ENCODE measurements at places on chromosomes 16 and 17.

- DNase-seq, result no peak
These were observed at the start of gene PYY for GRCh38 chr17:43953746-43954145. Gene PYY, minus strand, starts transcription at chr17:43953940. Its CDS starts 457 bp downstream, at chr17:43953483.

DNA sequence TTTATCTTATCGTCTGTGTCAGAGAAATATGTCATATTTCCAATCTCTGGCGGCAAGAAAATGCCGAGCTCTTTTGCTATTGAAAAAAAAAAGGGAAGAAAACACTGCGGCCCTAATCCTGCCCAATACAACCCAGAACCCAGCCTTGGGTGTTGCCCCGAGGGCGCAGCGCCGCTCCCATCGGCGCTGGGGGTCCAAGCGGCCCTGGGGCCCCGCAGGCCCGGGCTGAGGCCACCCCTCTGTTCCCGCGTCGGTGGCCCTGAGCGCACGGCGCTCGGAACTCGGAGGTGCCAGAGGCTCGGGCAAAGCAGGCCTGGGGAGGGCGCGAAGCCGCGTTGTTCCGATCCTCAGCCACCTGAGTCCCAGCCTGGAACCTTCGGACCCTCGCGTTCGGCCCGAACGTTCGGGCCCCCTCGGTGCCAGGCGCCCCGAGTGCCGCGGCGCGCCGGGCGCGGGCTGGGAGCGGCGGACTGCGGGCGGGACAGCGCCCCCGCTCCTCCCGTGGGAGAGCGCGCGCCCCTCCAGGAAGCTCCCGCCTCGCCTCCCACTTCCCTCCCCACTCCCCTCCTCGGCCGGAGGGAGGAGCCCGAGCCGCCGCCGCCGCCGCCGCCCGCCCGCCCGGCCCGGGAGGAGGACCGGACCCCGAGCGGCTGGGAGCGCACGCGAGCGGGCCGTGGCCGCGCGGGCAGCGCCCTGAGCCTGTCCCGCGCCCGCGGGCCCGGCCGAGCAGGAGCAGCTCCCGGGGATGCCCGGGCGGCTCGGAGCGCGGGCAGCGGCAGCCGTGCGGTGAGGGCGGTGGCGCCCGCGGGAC, at the start of gene CPNE2:
Gene CPNE2, plus strand, starts transcription at position 609 of the 811 bp plus-strand sequence. CDS start 18,160 bp downstream, outside the sequence.
- DNase-seq, result peak; percentile 32

DNA sequence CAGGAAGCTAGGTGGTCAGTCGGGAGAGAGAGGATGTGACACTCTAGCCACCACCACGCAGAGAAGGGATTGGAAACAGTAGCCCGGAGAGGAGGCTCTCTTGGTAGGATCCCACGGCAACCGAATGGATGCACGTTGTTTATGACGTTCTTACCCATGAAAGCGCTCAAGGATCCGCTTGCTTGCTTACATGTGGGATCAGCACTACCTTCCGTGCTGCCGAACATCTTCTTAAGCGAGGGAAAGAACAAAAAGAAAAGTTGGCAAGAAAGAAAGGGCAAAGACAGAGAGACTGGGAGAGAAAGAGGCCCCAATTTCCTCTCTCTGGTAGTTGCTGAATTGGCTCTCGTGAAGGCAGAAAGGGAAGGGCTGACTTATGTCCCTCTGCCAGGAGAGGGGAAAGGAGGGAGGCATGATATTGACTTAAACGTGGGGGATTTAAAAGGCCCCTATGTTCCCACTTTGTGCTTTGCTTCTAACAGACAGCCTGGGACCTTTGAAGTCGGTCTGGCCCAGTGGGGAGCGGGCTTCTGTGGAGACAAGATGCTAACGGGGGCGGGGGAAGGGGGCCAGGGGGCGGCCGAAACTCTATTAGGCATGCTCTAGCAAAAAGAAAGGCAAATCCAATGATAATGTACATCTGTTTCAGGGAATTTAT, 35.4 kb downstream of the SNX20 start:
- no peak for DNase-seq

GRCh38 chr17:4476017-4476416, 22.7 kb upstream of the SPNS2 start:
- DNase-seq, result no peak

GRCh38 chr17:1286379-1287106, 7.1 kb downstream of the TRARG1 start:
- no peak for DNase-seq

- DNase-seq, result peak; percentile 41
These were observed 112.8 kb downstream of the ZNF778 start for GRCh38 chr16:89330177-89330856.

GRCh38 chr16:25097276-25097975, 14.1 kb upstream of the LCMT1 start:
- no peak for DNase-seq

DNA sequence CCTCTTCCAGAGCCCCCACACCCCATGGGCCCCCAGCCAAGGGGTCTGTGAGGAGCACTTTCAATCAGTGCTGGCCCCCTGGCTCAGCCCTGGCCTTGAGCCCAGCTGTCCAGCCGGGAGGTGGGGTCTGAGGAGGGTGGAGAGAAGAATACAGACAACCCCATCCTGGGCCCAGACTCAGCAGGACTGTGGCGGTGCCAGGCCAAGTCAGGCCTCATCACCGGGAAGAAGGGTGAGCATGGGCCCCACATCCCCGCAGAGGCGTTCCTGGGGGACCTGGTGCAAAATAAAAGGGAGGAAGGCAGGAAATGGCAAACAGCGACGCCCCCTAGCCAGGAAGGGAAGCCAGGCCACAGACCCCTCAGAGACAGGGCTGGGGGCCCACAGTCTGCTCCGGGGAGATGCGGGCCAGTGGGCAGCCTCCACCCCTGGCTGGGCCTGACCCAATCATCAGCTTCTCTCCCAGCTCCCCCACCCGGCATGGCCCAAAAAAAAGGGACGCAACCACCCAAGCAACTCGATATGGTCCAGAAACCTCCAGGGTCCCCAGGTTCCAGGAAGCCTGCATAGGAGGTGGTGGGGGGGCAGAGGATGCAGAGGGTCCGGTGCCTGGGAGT, 20.6 kb downstream of the ZNF423 start:
- no peak for DNase-seq

DNA sequence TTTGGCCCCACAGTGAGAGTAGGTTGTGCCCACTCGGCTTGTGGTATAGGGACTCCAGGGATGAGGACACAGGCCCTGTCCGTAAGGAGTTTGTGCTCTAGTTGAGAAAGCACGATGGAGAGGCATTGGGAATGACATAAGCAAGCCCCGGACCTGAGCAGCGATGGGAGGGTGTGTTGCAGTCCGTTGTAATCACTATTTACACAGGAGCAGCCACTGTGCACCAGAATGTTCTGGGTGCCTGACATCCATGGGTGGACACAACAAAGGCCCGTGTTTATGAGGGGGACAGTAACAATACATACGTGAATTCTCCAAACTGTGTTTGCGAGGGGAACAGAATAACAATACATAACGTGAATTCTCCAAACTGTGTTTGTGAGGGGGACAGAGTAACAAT, 86.8 kb downstream of the NPIPB11 start:
- DNase-seq, result no peak

- no peak for DNase-seq
These were observed 2.2 kb downstream of the MIEF2 start for GRCh38 chr17:18262641-18263040.

GRCh38 chr17:52064791-52065211, 93.7 kb downstream of the CA10 start:
- DNase-seq, result no peak

DNA sequence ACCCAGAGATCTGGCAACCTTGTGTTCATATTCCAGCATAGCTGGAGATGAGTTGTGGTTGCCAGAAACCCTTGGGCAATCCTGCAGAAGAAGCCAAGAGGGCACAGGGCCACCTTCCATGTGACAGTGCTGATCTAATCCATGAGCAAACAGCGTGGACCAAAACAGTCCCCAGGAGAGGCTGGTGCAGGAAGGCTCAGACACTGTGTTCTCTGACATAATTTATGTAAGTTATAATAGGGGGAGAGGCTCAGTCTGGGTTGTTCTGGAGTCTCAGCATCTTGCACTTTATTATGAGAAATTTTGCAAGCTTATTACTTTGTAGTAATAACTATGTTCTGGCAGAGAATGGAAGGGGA, 273.9 kb downstream of the HAPSTR1 start:
- DNase-seq, result no peak

GRCh38 chr17:5769593-5770354, 185.5 kb upstream of the NLRP1 start:
- no peak for DNase-seq

DNA sequence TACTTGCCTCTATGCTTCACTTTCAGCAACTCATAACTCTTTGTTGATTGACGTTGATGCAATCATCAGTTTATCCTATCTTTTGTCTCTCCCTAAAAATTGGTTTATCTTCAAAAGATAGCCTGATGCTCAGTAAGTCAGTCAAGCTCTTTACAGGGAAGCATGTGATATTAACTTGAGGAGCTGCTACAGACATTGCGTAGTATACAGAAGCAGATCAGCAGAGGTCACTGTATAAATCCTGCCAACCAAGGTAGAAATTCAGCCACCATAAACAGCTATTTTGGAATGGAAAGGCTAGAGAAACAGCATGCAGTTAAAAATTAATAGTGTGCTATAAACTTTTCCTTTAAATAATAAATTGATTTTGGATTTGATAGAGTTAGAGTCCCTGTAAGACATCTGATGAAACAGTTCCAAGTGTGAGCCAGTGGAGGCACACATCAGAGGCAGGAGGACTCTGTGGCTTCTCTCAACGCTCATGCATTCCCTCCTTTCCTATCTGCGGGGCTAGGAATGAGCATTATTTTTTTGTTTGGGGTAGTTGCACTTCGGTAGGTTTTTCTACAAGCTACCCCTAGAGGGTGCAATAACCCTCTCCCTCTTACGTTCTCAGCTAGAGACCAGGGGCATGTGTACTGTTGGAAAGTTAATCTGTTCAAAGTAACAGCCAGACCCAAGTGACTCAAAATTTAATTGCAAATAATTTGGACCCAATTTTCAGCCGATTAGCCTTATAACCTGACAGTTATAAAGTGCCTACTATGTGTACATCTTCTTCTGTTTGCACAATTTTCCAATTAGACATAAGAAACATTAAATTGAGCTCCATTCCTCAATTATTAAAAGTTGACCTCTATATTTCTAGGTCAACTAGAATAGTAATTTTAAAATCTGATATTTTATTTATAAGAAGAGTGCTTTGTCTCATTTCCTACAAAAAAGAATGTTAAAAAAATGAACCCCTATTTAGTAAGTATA, 647.7 kb upstream of the SOX9 start:
- DNase-seq, result no peak

DNA sequence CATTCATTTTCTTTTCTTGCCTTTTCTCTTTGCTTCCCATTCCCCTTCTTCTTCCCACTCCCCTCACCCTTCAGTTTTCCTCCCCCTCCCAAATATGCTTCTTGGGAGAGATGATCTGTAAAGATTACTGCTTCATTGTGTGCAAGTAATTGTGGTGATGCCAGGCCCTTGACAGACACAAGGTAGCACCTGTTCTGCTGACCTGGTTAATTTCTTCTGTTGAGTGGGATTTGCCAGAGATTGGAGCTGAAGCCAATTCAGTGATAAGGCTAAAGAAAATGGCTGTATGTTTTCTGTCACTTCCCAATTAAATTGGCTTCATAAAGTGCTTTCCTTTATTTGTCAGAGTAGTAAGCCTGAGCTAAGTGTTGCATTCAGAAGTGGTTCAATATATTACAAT, 44.5 kb downstream of the AATF start:
- DNase-seq, result no peak

DNA sequence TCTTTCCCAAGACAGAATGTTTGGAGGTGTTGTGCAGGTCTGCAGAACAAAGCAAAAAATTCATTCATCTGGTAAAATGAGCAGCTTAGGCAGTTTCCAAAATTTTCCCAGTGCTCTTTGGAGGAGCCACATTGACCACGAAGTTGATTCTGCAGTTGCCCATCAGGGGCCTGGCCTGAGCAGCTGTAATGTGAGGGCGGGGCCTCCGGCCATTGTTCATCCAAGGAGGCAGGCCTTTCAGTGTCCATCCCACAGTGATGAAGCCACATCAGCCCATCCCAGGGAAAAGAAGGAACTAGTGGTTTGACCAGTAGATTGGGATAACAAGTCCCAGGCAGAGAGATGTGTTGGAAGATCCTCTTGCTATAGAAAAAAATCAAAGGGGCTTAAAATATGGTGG, 10.1 kb downstream of the UBFD1 start:
- no peak for DNase-seq

DNA sequence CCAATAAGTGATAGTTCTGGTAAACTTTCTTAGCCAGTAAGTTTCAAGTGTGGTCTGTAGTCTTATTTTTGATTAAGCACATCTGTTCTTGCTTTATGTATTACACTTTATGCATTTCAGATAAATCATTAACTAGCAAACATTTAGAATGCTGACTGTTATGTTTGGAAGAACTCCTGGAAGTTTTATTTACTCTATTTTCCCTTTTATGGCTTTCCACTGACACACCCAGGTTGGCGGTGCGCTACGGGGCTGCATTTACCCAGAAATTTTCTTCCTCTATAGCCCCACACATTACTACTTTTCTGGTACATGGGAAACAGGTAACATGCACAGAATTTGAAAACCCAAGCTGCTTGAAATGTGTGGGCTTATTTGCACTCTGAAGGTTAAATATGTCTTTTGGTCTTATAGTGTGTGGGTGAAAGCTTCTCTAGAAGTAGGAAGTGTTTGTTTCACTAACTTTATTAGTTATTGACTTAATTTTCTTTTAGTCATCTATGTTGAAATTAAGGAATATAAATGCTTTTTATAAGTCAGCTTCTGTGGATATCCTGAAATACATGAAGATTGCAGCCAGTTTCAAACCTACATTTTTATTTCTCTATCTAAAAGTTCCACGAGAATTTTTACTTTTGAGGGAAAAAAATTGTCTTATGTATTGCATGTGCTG, 203.7 kb downstream of the PHKB start:
- no peak for DNase-seq

DNA sequence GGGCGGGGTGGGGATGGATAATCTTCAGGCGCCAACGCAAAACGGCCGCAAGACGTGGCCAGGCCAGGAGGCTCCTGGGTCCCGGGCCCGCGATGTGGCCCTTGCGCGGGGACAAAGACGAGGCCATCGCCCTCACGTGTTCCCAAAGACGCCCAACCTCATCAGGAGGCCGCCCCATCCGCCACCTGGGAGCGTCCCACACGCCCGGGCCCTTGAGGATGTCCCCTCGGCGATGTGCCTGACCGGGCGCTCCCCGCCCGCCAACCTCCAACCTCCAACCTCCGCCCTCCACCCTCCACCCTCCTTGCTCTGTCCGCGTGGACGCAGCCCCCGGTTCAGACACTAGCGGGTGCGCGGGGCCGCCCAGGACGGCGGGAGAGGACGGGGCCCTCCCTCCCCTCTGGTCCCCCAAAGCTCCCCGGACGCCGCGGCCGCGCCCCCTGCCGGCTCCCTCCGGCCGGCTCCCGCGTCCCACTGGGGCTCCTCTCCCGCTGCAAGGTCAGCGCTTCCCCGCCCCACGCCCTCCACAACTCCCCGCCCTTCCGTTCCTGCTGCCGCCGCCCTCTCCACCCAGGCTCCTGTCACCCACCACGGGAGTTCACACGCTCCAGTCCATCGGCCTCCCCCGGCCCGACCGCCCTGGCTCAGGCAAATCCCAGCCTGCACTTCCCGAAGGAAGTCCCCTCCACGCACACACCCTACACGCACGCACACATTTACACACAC, 250.8 kb upstream of the RPL38 start:
- peak; percentile 50 for DNase-seq

Data from activated CD4-positive, alpha-beta memory T cell treated with anti-CD3 and anti-CD28 coated beads, Interleukin-2, amount 10 ng/mL, durations not matched to agents 7 days and 5 days (primary cell).